Skin of body (tissue), 3 donors: ENCODE measurements at places on chromosomes 5 and 9.

DNA sequence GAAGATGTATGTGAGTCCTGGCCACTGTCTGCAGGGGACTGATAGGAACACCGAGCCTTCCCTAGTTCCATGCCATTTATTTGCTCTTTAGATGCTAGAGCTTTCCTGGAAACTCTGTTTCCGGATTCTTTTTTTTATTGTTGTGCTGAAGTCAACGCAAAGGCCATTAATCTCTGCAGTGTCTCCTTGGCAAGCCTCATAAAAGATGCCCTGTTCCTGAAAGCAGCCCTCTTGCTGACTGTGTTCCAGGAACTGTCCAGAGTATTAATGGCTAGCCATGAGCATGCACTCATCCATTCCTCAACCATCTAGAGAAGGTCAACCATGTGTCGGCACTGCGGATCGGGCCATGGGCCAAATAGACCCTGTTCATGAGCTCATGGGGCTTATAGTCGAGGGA is 42.9 kb upstream of the SMAD5 start:
- DNase-seq = no peak

GRCh38 chr5:25405850-25406249 is 761.1 kb upstream of the CDH10 start:
- no peak for DNase-seq

- no peak for DNase-seq
Observed at GRCh38 chr5:111135946-111136345, 43.8 kb downstream of the WDR36 start.

- DNase-seq = no peak
Observed at GRCh38 chr9:127463911-127464310, 12.6 kb downstream of the LRSAM1 start.

DNA sequence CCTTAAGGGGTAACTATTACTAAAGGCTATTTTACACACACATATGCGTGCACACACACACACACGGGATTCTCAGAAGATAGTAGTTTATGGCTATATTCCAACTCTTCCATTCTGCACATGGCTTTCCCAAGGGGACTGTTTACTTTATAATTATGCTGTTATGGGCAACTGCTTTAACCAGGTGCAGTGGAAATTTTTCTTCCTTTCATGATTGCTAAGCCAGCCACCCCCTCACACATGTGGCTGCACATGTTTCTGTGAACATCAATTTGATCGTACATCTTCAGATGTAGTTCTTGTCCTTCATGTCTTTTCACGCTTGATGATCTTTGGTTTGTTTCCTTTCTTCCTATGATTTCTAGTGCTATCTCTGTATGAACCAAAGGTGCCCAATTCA is 37.0 kb downstream of the MRPS30 start:
- DNase-seq = no peak

- DNase-seq = no peak
Observed at GRCh38 chr9:7834531-7834930, 35.0 kb upstream of the DMAC1 start.

GRCh38 chr9:34929506-34930102 is 28.5 kb upstream of the PHF24 start:
- DNase-seq = no peak

DNA sequence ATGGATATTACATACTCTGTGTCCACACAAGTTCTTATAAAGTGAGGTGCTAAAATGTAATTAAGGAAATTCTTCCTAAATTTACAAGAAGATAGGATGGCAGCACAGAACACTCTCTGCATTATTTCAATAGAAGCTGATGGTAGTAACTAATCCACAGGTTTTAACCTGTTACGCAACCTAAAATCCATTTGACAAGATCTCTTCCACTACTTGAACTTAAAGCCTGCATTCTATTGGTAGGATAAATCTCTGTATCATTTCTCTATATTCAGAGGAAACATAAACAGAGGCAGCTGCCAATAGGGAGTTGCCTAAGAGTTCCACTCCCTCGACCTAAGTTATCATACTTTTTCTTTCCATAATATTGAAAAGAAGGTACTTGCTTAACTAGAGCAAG is 21.6 kb downstream of the CDC37L1 start:
- DNase-seq = no peak

DNA sequence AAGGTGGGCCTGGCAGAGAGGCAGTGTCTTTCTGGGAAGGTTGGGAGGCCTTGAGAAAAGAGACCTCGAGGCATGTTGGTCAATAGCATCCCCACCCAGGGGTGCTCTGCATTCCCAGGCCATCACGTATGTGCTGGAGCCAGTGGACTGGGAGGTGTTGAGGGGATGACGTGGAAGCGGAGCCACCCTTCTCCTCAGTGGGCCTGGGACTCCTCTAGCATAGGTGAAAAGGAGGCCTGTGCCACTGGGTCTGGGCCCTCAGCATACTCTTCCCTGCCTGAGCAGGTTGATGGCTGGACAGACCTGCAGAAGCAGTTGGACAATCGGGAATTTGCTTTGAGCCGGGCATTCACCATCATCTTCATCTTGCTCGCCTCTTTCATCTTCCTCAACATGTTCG is 25.5 kb downstream of the PITX1 start:
- DNase-seq = no peak

DNA sequence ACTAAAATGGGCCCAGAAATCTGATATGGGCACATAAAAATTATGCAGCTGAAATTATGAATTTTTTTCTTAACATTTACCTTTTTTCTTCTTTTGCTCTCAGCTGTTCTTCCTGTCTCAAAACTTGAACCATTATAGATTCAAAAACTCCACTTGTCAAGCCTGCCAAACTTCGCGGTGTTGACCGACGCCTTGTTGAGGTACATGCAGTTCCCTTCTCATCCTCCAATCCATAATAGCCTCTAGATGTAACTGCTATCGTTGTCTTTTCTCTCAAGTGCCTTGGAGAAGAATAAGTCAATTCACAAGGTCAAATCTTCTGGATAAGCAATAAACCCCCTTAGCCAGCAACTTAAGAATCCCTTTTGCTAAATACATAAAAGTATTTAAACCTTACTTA is 27.2 kb downstream of the RANBP6 start:
- DNase-seq = no peak

DNA sequence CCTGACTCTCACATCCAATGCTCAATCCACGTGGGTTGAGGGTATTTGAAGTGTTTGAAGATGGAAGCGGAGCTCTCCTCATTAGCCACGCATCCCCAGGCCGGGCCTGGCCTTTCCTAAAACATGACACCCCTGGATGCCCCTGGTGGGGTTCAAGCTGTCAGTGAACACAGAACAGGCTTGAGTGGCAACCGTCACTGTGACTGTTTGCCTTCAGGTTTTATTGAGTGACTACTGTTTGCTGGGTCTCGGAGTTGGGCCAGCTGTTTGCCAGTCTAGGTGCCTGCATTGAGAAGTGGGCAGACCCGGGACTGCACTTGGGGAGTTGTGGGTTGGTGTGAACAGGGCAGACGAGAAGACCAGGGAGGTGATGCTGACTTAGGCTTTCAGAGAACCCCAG is 7.8 kb upstream of the OLFM1 start:
- DNase-seq = no peak

GRCh38 chr5:68196876-68197275 is 18.7 kb upstream of the PIK3R1 start:
- no peak for DNase-seq

GRCh38 chr9:69218166-69218565 is 44.1 kb downstream of the TJP2 start:
- DNase-seq = no peak
